AML-193 (cell line): ENCODE measurements at places on chromosomes 16 and 17.
A peak's percentile ranks its signal among the peaks of the same experiment; 100 is the strongest.

- no peak for DNase-seq
These were observed 13.5 kb upstream of the DBNDD1 start for GRCh38 chr16:90032674-90033331.

DNA sequence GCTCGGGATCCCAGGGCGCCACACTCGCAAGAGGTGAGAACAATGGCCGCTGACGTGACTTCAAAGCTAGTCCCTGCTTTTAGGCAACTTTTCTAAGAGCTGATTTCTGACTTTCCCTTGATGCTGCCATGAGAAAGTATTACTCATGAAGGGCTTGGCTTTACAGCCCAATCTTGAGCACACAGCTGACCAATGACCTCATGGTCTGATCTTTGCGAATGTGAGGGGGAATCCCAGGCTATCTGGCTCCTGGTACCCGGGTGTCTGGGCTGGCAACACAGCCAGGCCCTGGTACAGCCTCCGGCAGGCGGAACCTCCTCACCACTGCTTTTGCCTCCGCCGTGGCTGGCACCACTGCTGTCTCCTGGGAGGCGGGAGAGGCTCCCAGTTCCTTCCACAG is 17.5 kb downstream of the NDUFAF8 start:
- DNase-seq, result no peak

GRCh38 chr17:51044976-51045375 is 75.7 kb downstream of the SPAG9 start:
- DNase-seq, result no peak

DNA sequence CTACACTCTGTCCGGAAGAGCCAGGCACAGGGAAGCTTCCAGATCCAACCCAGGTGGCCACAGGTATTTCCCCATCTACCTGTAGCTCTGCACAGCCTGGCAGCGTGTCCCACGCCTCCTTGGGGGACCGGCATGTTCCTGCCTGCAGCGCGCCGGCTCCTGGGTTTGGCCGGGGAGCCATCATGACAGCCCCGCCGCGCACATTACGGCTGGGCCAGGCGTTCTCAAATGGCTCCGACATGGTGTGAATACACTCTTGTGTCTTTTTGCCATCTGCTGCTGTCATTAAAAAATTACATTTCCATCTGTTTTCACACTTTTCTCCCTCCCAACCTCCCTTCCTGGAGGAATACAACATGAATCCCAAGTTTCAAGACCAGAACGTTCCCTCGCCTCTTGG is 8.0 kb upstream of the GINS2 start:
- no peak for DNase-seq

DNA sequence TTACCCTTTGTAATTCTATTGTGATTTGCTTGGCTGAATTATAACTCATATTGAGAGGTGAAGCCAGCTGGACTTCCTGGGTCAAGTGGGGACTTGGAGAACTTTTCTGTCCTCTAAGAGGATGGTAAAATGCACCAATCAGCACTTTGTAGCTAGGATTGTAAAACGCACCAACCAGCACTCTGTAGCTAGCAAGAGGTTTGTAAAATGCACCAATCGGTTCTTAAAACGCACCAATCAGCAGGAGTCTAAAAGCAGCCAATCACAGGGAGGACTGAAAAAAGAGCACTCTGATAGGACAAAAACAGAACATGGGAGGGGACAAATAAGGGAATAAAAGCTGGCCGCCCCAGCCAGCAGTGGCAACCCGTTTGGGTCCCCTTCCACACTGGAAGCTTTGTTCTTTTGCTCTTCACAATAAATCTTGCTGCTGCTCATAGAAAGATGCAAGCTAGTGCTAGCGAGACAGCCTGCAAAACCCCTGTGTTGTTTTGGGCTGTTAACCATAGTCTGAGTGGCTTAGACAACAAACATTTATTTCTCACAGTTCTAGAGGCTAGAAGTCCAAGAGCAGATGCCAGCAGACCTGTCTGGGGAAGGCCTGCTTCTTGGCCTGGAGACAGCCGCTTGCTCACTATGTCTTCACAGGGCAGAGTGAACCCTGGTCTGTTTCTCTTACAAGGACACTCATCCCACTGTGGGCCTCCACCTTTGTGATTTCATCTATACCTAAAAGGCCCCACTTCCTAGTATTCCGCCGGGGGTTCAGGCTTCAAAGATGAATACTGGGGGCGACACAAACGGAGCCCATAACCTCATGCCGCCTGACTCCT is 39.0 kb upstream of the CRISPLD2 start:
- DNase-seq, result no peak

DNA sequence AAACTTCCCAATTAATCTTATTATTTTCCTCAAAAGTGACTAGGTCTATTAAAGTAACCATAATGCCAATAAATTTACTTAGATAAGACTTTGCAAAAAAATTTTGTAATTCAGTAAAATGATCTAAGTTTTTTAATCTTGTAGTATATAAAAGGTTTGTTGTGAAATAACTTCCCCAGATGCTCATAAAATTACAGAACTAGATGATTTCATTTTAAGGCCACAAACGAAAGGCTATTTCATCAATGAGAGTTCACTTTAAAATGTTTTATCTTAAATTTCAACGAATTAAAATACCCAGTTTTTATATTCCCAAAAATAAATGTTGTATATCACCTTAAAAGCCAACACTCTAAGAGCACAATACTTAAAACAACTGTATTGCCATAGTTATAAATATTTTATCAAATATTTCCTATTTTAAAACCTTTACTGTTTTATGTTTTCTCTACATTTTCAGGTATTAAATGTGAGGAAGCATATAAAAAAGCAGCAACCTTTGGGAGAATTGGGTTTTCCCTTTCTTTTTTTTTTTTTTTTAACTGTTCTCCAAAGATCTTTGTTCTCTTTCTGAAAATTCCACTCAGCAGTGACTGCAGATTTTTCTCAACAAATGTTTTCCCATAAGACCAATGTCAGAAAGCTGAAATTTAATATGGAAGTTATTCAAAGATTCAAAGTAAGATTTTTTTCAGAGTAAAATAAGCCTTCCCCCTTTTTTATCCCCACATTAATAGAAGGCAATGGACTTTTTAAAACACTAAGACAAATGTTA is 169.9 kb downstream of the CYB561 start:
- DNase-seq, result peak; percentile 29

DNA sequence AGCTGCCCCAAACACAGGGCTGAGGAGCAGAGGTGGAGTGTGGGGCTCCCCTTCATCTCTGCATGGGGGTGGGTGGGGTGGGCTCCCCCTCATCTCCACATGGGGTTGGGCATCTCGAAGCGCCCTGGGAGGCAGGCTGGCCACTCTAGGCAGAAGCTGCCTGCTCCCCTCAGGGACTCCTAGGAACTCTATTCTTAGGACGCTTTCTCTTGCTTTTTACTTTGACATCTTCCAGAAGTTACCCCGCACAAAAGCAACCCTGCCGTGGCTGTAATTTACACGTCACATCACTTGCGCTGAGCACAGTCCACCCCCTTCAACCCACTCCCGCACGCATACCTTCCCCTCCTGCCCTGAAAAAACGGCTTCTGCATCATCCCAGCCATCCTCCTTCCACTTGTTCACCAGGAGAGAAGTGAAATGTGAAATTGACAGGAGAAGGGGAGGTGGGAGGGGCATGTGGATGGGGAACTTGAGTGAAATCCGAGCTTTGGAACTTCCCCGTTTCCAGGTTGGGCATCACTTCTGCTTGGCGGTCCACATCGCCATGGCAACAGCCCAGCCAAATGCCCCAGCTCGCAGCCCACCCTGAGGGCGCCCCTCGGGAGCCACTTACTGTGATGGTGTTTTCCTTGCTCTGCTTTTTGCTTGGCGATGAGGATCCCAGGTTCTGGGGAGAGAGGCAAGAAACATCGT is 53.7 kb upstream of the RCVRN start:
- no peak for DNase-seq

GRCh38 chr17:9285602-9286427 is 264.5 kb downstream of the NTN1 start:
- no peak for DNase-seq

- no peak for DNase-seq
These were observed 9.0 kb downstream of the CBFA2T3 start for GRCh38 chr16:88967830-88968588.

DNA sequence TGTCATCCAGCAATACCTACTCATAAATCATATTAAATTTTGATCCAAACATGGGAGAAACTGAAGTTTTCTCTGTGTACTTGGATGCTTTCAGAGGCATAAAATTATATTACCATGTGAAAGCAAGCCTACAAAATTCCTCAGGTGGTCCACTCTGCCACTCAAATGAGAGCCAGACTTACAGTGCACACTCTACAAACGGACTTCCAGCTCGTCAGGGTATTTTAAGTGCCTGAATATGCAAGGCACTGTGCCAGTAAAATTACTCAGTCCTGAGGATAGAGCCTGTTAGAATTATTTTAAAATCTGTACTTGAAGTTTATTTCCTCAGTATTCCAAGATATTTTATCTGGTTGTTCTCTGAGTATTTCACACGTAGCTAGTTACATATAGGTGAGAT is 54.5 kb downstream of the TENT4B start:
- no peak for DNase-seq

DNA sequence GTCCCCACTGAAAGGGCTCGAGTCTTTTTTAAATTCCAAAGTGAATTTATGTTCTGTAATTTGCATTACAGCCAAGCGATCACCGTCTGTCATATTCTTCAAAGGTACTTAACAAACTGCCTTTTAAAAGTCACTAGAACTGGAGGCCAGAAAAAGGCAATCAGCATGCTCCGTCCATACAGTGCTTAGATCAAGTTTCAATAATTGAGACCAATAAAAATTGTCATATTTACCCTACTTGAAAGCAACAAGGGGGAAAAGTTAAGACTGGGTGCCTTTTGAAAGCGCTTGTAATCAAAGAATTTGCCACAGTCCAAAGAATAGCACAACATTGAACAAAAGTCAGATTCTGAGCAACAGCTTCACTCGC is 9.0 kb upstream of the ZFHX3 start:
- no peak for DNase-seq

DNA sequence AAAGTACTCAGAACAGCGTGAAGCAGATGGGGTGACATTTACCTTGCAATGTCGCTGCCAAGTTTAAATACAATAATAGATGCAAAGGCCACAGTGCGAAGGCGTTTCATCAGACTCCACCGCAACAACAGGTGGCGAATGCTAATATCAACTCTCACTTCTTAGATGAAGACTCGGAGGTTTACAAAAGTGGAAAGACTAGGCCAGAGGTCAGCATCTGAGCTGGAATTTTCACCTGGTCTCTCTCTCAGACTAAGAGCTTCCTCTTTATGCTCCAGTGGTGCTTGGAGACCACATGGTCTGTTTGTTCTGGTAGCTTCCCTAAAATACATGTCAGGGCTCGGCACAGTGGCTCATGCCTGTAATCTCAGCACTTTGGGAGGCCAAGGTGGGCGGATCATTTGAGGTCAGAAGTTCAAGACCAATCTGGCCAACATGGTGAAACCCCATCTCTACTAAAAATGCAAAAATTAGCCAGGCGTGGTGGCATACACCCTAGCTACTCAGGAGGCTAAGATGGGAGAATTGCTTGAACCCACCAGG is 169.1 kb downstream of the XYLT1 start:
- DNase-seq, result peak; percentile 34

GRCh38 chr17:36614081-36614480 is 12.7 kb downstream of the MRM1 start:
- no peak for DNase-seq

DNA sequence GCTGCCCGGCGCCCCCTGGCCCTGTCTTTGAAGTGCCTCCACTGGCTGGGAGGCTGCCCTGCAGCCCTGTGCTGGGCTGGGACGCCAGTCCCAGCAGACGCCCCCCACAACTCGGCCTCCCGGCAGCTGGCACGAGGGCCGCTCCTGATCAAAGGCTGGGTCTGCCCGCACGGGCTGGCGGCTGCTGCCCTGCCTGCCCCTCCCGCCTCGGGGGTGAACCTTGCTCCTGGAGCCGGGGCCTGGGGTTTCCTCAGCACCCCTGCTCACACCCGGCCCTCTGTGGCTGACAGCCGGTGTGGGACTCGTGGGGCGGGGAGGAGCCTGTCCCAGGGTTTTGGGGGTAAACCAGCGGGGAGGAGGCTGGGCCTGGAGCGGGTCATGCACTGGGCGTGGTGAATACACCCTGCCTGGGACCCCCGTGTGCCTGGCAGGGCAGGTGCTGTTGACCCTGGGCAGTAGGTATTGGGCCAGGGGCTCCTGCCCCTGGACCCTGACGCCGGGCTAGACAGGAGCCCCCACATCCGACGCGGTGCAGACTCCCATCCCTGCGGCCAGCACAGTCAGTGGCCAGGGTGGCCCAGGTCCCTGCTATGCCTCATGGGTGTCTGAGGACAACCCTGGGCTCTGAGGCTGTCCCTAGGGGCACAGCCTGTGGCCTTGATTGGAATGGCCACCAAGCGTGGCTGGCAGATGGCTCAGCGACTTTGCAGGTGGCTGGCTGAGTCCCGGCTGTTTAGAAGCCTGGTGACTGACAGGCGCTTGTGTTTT is 21.7 kb downstream of the CENPX start:
- no peak for DNase-seq

- no peak for DNase-seq
These were observed 33.5 kb upstream of the EMP2 start for GRCh38 chr16:10613785-10614485.

- no peak for DNase-seq
These were observed 21.8 kb upstream of the ITGB3 start for GRCh38 chr17:47231866-47232265.

- no peak for DNase-seq
These were observed 12.4 kb downstream of the ZFPM1 start for GRCh38 chr16:88465387-88465983.

DNA sequence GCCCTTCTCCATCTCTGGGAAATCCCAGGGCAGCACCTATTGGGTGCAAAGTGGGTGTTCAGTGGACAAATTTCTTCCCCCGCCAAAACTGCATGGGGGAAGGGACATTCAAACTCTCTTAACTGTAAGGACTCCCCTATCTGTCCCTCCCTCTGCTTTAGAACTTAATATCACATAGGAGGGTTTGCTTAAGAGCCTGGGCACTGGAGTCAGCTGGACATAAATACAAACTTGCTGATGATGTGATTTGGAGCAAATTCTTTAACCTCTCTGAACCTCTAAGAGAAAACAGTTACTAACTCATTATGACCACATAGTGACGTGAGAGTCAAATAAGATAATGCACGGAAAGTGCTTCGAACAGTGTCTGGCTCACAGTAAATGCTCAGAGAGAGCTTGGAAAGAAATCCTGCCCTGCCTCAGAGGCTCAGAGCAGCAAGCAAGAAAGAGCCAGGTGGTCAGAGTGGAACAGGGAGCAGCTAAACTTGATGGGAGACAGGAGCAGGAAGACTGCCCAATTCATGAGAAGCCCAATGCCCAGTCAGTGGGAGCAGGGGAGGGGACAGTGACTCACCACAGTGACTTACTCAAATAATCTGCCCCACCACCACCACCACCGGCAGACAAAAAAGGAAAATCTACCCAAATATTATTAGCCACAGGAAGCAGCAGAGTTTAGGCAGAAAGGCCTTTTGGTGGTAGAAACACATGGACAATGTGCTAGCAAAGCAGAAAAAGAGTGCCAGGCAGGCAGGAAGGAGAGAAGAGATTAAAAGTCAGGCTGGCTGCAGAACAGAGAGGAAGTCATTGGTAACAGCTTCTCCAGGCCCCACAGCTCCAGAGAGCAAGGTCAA is 23.9 kb upstream of the CCL1 start:
- peak; percentile 33 for DNase-seq

GRCh38 chr16:89146211-89147005 is 25.1 kb upstream of the CDH15 start:
- DNase-seq, result no peak
